ENCODE measurements at places on chromosomes 12 and 14. TPM values are rescaled to one million over a fixed set of nuclear protein-coding genes. Genes with fewer than 3 reads are reported as not detected.

SOX5 gene
- 10.1 TPM for polyA plus RNA-seq

LRRK2 gene
- 0.08 TPM for polyA plus RNA-seq

ETFBKMT gene
- polyA plus RNA-seq, result 0.69 TPM

TMPRSS12 gene
- polyA plus RNA-seq, result not detected

OVCH1 gene
- polyA plus RNA-seq, result not detected

DNA sequence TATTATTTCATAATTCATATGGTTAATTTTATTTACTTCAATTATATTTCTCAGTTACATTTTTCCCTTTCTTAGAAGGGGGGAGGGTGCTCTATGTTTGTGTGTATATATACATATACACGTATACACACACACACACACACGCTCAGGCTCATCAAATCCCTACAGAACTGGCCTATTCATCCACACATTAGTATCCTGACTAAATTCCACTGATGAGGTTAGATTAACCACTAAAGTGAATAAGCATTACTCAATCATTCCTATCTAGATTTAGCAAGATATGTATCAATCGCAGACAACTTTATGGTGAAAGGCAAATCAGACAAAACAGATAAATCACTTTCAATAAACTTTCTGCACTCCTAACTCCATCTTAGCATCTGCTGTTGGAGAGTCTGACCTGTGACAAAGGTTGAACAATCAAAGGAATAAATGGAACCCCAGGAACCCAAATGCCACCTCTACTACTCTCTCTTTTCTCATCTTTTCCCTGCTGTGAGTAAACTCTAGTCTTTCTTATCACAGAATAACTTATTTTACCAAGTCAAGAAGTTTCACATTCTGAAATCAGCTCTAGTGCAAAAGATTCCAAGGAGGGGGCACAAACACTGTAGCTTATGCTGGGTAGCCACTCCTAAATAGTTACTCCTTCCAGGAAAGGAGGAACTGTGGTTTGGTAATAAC is 67.6 kb downstream of the RALGAPA1 start:
- H3K4me3 ChIP-seq, result no peak overlapping the region
- DNase-seq, result no peak
- no peaks in the 10 kb centered on the region for H3K4me1 ChIP-seq
- H3K36me3 ChIP-seq, result no peaks in the 10 kb centered on the region
- no peaks in the 10 kb centered on the region for H3K27me3 ChIP-seq

GRCh38 chr14:59679872-59680271 is 103.3 kb upstream of the CCDC175 start:
- no peaks in the 10 kb centered on the region for H3K27me3 ChIP-seq
- H3K4me1 ChIP-seq, result no peaks in the 10 kb centered on the region
- DNase-seq, result no peak
- no peak overlapping the region for H3K27ac ChIP-seq
- H3K36me3 ChIP-seq, result no peaks in the 10 kb centered on the region
- H3K4me3 ChIP-seq, result no peak overlapping the region

- H3K36me3 ChIP-seq, result no peaks in the 10 kb centered on the region
- H3K4me1 ChIP-seq, result no peaks in the 10 kb centered on the region
- no peaks in the 10 kb centered on the region for H3K27me3 ChIP-seq
These were observed 74.2 kb upstream of the ATP2B1 start for GRCh38 chr12:89782807-89783206.

- no peak overlapping the region for H3K27ac ChIP-seq
- H3K36me3 ChIP-seq, result no peaks in the 10 kb centered on the region
- no peaks in the 10 kb centered on the region for H3K4me1 ChIP-seq
- no peak overlapping the region for H3K4me3 ChIP-seq
- H3K27me3 ChIP-seq, result no peaks in the 10 kb centered on the region
These were observed 359.6 kb downstream of the BMP4 start for GRCh38 chr14:53596853-53597525.

DNA sequence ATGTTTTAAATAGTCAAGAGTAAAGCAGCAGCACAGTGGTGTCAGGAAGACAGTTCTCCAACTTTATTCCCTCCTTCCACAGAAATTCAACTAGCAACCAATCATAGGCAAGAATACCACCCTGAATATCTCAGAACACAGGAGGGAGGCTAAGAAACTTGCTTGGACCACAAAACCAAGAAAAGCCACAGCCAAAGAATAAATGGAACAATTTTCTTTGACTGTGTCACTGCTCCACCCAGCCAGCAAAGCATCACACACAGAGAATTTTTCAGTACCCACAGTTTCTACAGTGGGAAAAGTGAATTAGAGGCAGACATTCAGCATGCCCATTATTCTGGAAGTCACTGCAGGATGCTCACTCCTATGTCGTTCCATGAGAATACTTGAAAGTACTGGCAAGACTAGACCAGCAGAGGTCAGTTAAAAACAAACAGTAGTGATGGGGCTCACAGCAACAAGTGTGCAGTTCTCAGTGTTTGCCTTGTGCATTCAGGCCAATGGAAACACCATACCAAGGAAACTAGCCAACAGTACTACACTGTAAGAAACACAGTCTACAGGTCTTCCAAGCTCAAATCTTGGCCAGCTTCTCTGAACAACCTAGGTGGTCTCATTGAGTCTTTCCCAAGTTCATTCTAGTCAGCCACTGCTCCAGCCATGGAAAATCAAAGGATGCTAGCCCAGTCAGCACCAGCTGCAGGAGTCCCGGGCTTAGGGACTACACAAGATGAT is 56.8 kb upstream of the FOXG1 start:
- no peaks in the 10 kb centered on the region for H3K36me3 ChIP-seq
- no peaks in the 10 kb centered on the region for H3K27me3 ChIP-seq
- H3K4me1 ChIP-seq, result no peaks in the 10 kb centered on the region
- no peak for DNase-seq

DNA sequence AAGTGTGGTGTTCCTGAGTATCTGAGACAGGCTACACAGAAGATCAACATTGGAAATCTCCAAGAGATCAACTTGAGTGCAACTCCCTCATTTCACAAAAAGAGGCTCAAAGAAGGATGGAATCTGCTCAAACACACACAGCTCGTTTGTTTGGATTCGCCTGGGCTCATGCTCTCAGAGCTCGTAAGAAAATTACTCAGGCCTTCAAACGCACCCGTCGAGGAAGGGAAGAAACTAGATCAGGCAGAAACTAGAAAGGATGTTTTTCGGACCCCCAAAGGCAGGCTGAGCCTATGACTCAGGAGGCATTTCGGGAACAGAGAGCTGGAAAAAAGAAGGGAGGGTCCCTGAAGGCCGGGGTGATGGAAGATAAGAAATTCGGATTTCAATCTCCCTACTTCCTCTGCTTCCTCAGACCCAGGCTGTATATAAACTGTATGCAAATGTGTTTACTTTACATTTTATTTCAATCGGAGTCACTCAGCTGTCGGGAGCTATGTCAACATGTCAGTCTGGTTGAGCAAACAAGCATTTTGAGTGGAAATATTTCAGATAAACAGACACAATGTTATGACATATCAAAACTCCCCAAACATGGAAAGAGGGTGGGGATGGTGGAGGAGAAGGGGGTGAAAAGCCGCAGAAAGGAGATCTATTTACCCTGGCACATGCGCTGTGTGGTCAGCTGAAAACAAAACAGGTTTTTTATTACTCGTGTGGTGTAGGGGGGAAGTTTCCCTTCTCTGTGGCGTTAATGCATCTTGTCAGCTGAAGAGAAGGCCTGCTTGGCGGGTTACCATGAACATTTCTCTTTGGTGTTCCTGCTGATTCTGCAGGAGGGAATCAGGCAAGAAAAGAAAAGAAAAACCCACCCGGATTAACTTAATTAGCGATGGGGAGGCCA is 129.1 kb upstream of the TBX3 start:
- H3K4me3 ChIP-seq, result no peak overlapping the region
- H3K27me3 ChIP-seq, result peaks cover 16% of the 10 kb centered on the region
- no peaks in the 10 kb centered on the region for H3K36me3 ChIP-seq
- no peak overlapping the region for H3K27ac ChIP-seq
- no peaks in the 10 kb centered on the region for H3K4me1 ChIP-seq

GRCh38 chr14:66383257-66383656 is 102.9 kb upstream of the CCDC196 start:
- no peaks in the 10 kb centered on the region for H3K4me1 ChIP-seq
- no peaks in the 10 kb centered on the region for H3K27me3 ChIP-seq
- DNase-seq, result no peak
- no peak overlapping the region for H3K27ac ChIP-seq
- no peaks in the 10 kb centered on the region for H3K36me3 ChIP-seq

DNA sequence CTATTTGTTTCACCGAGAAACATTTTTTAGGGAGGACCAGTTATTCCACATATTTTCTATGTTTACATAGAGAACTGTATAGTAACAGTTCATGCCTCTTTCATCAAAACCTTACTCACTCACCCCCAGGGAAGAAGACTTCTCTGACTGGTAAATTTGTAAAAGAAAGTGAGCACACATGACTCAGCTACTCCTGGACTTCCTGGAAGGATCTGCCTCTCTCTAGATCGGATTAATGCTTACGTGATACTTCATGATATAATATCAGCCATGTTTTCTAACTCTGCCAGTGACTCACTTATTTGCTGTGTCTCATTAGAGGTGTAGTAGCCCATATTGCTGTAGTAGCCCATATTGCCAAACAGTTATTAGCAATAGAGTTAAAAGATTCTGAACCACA is 494.3 kb upstream of the ATXN7L3B start:
- H3K27me3 ChIP-seq, result no peaks in the 10 kb centered on the region
- no peaks in the 10 kb centered on the region for H3K36me3 ChIP-seq
- H3K4me3 ChIP-seq, result no peak overlapping the region
- no peak for DNase-seq

- H3K36me3 ChIP-seq, result peaks cover 82% of the 10 kb centered on the region
- no peaks in the 10 kb centered on the region for H3K27me3 ChIP-seq
- H3K27ac ChIP-seq, result no peak overlapping the region
- no peak for DNase-seq
These were observed 289.3 kb downstream of the MED13L start for GRCh38 chr12:115988212-115988611.

DNA sequence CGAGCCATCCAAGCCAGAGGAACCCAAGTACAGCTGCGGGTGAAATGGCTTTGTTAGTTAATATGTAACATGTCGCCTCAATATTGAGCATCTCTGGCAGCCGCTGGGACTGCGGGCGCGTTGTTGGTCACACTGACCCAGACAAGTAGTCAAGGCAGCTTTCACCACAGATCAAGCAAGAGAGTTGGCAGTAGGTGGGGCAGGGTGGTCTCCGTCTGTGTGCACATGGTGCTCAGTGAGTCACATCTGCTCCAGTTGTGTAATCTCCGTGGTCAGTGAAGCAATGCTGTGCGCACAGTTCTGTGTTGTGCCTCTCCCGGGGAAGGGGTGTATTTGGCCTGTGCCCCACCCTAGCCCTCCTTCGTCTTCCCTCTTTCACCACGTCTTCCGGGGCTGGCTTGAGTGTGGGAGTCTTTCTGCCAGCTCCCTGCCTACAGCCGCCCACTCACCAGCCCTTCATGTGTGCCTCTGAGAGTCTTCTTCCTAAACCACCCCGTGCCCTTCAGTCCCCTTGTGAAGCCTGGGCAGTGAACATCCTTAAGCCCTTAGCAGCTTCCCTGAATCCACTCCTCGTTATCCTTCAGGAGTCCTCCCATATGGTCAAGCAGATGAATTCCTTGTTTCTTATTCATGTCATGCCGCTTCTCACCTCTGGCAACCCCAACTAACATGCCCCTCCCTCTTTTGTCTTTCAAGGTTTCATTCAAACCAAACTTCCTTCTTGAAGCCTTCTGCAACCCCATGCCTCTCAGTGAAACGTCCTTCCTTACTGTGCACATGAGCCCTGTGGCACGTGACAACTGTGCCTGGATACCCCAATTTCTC is 242.1 kb downstream of the CACNA1C start:
- no peak overlapping the region for H3K4me3 ChIP-seq
- H3K36me3 ChIP-seq, result no peaks in the 10 kb centered on the region
- H3K27ac ChIP-seq, result no peak overlapping the region
- H3K4me1 ChIP-seq, result no peaks in the 10 kb centered on the region
- H3K27me3 ChIP-seq, result no peaks in the 10 kb centered on the region

- no peaks in the 10 kb centered on the region for H3K36me3 ChIP-seq
- DNase-seq, result no peak
- H3K4me3 ChIP-seq, result no peak overlapping the region
- H3K27ac ChIP-seq, result no peak overlapping the region
- H3K4me1 ChIP-seq, result no peaks in the 10 kb centered on the region
- H3K27me3 ChIP-seq, result peaks cover 7% of the 10 kb centered on the region
These were observed 58.7 kb downstream of the DRAM1 start for GRCh38 chr12:101935890-101936746.

DNA sequence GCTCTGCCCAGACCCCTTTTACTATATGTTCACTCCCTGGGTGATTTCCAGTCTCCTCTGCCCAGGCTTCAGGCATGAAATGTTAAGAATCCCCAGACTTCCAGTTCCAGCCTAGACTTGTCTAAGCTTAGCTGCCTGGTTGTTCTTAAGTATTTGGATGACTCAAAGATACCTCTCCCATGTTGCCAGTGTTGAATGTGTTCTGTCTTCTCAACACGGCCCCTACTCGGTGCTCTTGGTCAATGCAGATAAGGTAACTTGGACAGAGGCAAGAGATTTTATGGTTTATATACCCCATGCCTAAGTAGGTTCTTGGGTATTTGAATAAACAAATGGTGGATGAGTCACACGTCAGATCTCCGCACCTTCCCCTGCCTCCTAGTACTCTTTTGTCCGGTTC is 13.6 kb downstream of the PIWIL1 start:
- no peak for DNase-seq
- no peak overlapping the region for H3K4me3 ChIP-seq
- H3K4me1 ChIP-seq, result no peaks in the 10 kb centered on the region
- peaks cover 9% of the 10 kb centered on the region for H3K27me3 ChIP-seq

DNA sequence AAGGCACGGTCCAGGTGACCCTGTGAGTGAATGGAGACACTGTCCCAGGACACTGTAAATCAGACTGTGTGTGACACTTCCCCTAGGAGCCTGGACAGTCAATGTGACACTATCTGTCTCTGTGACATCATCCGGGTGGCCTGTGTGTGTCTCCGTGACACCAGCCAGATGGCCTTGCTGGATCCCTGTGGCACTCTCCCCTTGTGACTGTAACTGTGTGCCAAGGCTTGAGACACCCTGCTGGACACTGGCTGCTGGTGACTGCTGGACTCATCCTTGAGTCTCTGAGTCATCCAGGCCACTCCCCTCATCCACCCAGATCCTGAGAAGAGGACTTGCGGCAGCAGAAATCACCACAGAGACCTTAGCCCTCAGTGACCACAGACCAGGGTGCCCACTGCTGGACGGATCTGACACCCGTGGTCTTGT is 51.6 kb downstream of the MVK start:
- DNase-seq, result peak; percentile 31
- H3K36me3 ChIP-seq, result no peaks in the 10 kb centered on the region
- no peak overlapping the region for H3K4me3 ChIP-seq
- H3K27ac ChIP-seq, result no peak overlapping the region
- no peaks in the 10 kb centered on the region for H3K4me1 ChIP-seq

DNA sequence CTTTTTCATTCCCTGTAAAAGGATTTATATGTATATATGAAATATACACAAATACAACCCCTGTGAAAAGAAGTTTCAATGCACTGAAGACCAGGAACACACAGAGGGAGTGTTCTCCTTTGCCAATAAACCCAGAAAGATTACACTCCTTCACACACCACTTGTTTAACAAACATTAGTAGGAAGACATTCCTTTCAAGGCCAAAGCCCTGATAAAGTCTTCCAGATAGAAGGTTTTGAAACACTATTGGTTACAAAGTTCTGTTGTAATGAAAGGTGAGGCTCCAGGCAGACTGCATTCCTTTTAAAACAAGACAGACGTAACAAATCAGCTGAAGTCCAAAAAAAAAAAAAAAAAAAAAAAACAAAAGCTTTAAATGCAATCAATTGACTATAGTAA is 81.0 kb downstream of the PTPN21 start:
- no peaks in the 10 kb centered on the region for H3K36me3 ChIP-seq
- H3K4me3 ChIP-seq, result no peak overlapping the region
- no peaks in the 10 kb centered on the region for H3K4me1 ChIP-seq
- no peak overlapping the region for H3K27ac ChIP-seq
- no peaks in the 10 kb centered on the region for H3K27me3 ChIP-seq

Data from K562 (cell line).